ENCODE measurements at places on chromosomes 3 and 15.

- no peak for DNase-seq
Measured at GRCh38 chr3:127999509-128000106, 52.6 kb upstream of the SEC61A1 start.

DNA sequence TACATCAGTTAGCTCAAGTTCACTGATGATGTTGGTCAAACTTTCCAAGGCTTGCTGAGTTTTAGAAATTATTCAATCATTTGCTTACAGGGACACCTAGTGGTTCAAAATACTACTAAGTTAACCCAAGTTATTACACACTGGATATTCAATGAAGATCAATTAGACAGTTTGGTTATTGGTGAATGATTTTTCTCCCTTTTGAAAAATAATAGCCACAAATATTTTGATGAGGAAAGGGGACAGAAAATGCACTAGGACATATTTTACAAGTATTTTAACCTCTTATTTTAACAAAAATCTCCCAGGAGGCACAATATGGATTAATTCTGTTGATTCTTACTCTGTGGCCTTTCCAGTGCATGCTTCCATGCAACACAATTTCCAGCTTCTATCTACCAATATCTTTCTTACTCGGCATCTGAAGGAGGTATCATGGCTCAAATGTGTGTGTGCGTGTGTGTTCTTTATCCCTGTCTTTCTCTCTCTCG is 20.1 kb upstream of the GOLGA6L2 start:
- no peak for DNase-seq

GRCh38 chr3:59381282-59381681 is 331.5 kb upstream of the CFAP20DC start:
- DNase-seq = no peak

GRCh38 chr15:25936004-25936403 is 72.9 kb upstream of the ATP10A start:
- DNase-seq = no peak

- no peak for DNase-seq
Measured at GRCh38 chr3:110106805-110107204, 769.5 kb upstream of the DPPA4 start.

DNA sequence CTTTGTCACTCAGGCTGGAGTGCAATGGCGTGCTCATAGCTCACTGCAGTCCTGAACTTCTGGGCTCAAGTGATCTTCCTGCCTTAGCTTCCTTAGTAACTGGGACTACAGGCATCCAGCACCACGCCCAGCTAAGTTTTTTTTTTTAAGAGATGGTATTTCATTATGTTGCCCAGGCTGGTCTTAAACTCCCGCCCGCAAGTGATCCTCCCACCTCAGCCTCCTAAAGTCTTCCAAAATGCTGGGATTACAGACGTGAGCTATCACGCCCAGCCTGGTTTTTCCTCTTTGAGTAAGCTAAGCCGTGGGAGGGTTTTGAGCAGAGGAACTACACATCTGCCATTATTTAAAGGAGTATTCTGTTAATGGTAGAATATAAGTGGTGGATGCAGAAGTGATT is 7.4 kb upstream of the LRRFIP2 start:
- DNase-seq = peak; percentile 23

DNA sequence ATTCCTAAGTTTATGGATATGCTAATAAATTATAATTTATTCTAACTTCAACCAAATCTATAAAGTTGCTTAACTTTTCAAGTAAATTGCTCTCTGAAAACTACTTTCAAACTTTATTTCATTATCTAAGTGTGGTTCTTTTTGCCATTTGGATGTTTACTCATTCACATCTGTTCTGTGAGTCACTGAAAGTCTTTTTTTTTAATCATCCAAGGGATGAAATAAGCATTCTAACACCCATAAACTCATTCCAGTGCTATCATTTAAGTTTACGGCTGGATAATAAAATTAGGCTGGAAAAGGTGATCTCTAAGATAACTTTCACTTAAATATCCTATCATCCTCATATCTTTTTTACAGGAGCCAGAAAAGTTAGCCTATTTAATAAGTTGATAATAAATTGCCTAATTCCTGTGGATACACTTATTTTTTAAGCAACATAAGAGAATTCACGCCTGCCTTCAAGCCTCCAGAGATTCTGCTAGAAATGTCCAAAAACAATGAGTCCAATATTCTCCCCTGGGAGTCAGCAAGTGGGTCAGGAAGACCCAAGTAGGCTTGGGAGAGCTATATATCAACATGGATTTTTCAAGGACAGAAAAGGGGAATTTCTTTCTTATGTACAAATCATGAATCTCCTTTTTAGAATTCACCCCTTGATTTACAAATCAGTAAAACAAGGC is 25.8 kb downstream of the SCG3 start:
- DNase-seq = no peak

DNA sequence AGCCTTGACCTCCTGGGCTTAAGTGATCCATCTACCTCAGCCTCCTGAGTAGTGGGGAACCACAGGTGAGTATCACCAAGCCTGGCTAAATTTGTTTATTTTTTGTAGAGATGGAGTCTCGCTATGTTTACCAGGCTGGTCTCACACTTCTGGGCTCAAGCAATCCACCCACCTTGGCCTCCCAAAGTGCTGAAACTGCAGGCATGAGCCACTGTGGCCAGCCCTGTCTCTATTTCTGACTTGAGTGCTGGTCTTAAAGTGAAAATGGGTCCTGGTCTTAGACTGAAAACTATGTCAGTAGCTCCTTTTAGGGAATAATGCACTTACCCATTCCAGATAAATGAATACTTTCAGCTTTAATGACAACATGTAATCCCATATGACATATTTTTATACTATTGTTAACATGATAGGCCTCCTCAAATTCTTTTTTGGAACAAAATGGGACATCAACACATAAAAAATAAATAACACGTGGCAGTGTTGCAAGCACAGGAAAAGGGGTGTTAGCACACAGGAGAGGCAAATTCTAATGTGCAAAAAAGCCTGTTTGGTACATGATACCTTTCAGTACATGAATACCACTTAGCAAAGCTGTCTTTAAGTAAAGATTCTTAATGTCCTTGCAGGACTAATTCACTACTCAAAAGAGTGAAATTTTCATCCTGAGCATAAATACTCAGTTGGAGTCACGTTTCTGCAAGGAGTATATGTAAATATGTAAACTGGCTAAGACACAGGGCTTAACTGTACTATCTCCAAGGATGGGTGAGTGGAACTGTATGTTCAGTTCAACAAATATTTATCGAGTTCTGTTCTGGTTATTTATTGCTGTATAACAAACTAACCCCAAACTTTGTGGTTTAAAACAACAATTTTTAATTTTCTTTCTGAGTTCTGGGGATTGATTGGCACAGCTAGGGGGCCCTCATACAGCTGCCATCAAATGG is 194.7 kb downstream of the NR1D2 start:
- DNase-seq = no peak

DNA sequence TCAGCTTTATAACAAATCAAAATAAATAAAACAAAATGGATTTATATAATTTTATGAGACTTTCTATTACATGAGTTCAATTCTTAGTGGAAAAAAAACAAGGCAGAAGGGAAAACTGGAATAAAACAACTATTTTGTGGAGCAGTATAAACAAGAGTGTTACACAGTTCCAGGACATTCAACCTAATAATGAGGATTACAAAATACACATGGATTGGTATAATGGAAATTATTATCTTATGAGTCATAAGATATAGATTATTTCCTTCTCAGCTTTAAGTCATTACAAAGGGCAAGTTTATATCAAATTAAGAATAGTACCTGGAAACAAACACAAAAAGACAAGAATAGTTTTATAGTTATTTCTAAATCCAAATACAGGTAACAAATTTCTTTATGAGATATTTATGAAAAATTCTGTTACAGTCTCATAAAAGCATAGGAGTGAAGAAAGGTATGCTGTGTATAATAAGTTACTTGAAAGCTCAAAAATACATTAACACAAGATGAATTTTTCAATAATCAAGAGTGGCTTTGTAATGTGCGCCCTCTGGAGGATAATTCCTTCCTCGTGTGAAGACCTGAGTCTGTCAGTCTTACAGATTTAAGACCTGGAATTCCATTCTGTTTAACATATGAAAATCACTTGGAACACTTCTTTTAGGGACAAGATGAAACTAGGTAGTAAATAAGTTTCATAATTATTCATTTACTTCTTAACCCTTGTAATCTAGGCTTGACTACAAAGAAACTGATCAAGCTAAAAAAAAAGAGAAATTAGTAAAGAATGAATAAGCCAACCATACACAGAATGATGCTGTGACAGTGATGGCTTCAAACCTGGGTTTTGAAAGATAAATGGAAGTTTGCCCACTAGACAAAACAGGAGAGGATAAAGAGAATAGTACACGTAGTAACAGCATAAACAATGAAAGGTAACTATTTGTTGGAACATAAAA is 9.5 kb downstream of the COPS2 start:
- peak; percentile 9 for DNase-seq

- no peak for DNase-seq
Measured at GRCh38 chr3:98556164-98557130, 24.7 kb downstream of the GPR15 start.

GRCh38 chr3:58704745-58705144 is 38.2 kb upstream of the FAM3D start:
- DNase-seq = no peak

GRCh38 chr15:39154227-39154638 is 426.6 kb upstream of the THBS1 start:
- no peak for DNase-seq

DNA sequence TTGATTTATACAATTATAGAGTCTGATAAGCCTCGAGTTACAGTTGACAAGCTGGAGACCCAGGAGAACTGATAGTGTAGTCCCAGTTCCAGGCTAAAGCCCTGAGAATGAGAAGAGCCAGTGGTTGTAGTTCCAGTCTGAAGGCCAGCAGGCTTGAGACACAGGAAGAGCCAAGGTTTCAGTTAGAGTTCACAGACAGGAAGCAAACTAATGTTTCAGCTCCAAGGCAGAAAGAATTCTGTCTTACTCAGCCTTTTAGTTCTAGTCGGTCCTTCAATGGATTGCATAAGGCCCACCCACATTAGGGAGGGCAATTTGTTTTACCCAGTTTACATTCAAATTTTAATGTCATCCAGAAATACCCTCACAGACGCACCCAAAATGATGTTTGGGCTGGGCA is 102.7 kb downstream of the CDIN1 start:
- DNase-seq = no peak

DNA sequence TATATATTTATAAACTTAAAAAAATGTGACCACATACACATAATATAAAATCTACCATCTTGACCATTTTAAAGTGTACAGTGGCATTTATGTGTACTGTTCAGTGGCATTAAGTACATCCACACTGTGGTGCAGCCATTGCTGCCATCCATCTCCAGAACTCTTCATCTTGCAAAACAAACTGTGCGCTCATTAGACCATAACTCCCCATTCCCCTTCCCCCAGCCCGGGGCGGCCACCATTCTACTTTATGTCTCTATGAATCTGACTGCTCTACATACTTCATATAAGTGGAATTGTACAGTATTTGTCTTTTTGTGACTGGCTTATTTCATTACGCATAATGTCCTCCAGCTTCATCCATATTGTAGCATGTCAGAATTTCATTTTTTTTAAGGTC is 47.8 kb downstream of the CTXND1 start:
- DNase-seq = no peak

- no peak for DNase-seq
Measured at GRCh38 chr15:35442742-35443141, 103.2 kb downstream of the DPH6 start.

DNA sequence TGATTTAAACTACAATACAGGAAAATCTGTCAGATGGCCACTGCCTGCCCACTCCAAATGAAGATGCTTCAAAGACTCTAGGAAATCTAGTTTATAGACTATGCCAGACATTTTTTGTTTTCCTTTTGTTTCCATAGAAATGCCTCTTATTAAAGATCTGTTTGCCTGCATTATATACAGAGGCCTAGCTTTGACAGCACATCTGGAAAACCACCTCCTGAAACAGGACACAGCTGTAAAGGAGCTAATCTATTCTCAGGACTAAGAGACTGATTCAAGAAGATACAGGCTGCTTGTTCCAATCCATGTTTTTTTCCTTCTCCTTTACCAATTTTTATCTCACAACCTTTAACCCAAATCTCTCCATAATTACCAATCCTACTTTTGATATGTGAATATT is 75.3 kb upstream of the STRIT1 start:
- no peak for DNase-seq

DNA sequence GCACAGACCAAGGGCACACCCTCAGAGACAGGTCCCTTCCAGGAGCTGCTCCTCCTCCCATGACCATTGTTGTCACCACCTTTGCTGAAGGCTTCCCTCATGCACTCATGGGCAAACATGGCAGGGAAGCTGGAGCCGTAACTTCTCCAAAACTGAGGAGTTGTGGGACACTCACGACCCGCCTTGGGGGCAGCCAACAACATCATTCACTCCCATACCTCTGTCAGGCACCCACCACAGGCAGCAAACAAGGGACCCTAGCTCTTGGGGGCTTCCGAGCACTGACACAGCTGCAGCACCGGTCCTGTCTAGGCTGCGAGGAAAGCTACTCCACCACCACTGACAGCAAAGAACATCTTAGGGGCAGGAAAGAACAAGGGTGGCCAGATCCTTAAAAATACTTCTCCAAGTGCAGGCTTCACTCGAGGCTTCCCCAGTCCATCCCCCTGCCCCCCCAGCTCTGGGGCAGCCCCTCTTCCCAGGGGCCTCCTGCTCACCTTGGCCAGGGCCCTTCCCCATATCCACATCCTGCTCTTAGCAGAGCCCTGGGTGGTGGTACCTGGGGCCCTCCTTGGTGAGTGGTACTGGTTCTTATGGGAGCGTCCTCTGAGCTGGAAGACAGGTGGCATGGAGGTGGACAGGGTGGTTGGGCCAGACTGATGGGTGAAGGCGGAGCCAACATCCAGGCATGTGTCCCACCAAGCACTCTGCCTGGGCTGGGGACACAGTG is 28.0 kb upstream of the DUSP7 start:
- no peak for DNase-seq

GRCh38 chr3:23241256-23241655 is 38.1 kb downstream of the UBE2E2 start:
- DNase-seq = no peak

- DNase-seq = no peak
Measured at GRCh38 chr3:178569826-178570225, 33.6 kb downstream of the KCNMB2 start.

GRCh38 chr3:50464569-50464968 is 38.9 kb downstream of the CACNA2D2 start:
- DNase-seq = no peak

DNA sequence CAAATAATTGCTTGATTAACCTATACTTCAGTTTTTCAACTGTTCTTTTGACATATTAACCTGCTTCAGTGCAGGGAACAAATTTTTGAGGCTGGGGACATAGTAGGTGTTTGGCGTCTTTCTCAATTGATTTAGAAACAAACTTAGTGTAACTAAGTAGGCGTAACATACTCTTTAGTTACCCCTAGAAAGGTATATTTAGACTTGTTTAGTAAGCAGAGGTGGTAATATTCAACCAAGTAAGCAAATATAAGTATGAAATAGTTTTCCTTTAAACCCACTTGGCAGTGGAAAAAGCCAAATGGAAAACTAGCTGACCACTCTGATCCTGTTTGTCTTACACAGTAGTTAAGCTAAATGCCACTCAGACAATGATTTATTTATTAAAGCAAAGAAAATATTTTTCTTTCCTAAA is 113.2 kb downstream of the MBNL1 start:
- no peak for DNase-seq

GRCh38 chr15:39304931-39305728 is 275.7 kb upstream of the THBS1 start:
- DNase-seq = no peak
